ENCODE measurements at places on chromosomes 12 and 14.

- DNase-seq = no peak
Observed at GRCh38 chr12:69252033-69252432, 12.7 kb downstream of the CPSF6 start.

GRCh38 chr12:109770861-109771670 lies 57.4 kb downstream of the FAM222A start:
- no peak for DNase-seq

GRCh38 chr14:34993426-34993825 lies 10.6 kb downstream of the SRP54 start:
- no peak for DNase-seq

- DNase-seq = no peak
Observed at GRCh38 chr12:31390991-31391390, 65.0 kb upstream of the SINHCAF start.

GRCh38 chr12:43621262-43621661 lies 69.3 kb upstream of the ADAMTS20 start:
- no peak for DNase-seq

GRCh38 chr14:22387776-22388241 lies 201.2 kb downstream of the DAD1 start:
- no peak for DNase-seq

Measured in stimulated activated CD8-positive, alpha-beta memory T cell treated with anti-CD3 and anti-CD28 coated beads, Interleukin-4, amount 100 ng/mL, for 1 hour (primary cell).